ENCODE measurements at places on chromosomes 3 and 15. TPM values are rescaled to one million over a fixed set of nuclear protein-coding genes. Genes with fewer than 3 reads are reported as not detected.

DNA sequence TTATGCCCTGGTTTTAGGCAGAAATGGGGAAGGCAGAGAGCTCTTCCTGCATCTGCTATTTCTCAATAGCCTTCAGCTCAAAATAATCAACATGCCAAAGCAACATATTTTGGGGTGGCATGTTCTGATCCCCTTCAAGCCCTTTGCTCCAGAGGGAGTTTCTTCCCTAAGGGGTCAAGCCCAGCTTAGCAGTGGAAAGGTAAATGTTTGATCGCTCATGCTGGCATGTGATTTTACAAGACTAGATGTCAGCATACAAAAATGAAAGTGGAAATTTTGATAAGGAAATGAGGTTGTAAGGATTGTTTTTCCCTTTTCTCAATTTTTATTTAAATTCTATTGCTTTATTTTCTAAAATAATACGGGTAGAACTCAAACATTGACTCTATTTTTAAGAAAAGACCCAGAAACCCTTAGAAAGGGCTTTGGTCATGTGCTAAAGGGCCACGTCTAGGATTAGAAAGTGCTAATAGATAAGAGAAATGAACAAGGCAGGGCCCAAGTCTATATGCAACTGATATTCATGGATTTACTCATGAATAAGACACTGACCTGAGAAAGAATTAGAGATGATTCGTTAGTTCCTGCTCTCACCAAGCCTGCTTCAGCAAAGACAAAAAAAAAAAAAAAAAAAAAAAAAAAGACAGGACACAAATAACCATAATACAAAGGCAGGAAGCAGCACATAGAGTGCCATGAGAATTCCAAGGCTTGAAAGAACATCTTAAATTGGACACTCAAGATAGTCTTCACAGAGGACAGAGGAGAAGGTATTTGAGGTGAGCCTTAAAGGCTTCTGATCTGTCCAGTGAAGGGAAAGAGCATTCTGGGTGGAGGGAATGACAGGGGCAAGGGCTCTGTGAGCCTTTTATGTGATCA is 55.0 kb upstream of the NR2E3 start:
- no peak overlapping the region for H3K27ac ChIP-seq
- H3K4me1 ChIP-seq: no peaks in the 10 kb centered on the region
- H3K36me3 ChIP-seq: peaks cover 2% of the 10 kb centered on the region
- H3K27me3 ChIP-seq: peaks cover 19% of the 10 kb centered on the region

DNA sequence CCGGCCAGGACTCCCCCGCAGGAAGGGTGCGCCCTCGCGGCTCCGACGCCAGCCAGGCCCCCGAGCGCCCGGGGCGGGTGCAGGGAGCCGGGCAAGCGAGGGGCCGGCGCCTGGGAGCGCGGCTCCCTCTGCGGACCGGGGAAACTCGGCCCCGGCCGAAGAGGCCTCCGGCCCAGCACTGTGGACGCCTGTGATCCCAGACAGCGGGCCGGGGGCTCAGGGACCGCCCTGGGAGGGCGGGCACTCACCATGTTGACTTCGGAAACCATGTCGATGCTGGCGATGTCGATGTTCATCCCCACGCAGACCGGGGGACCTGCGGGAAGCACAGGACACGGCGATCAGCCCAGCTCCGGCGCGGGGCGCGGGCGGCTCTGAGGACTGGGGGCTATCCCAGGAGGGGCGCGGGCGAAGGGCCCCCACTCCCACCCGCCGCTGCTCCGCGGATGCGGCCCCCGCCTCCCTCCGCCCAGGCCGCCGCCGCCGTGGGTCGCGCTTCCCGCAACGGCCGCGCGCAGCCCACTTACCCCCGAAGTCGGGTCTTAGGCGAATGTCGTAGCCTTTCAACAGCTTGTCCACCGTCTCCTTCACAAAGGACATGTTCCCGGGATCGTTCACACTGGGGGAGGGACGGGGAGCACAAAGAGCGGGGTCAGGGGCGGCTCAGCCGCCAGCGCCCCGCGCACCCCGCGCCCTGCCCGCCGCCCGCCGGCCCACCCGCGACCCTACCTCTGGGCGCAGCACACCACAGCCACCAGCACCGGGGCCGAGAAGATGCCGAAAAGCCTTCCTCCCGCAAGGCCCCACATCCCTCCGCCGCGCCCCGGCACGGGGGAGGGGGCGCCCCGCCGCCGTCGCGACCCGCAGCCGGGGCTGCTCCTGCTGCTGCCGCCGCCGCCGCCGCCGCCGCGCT is at the start of gene GABRB3:
Gene GABRB3 (minus strand): TSS at position 913 of the 913 bp plus-strand sequence.
- H3K4me1 ChIP-seq: no peaks in the 10 kb centered on the region
- peaks cover 30% of the 10 kb centered on the region for H3K27me3 ChIP-seq
- H3K4me3 ChIP-seq: peak within 1 kb of the TSS; percentile 10
- H3K36me3 ChIP-seq: no peaks in the 10 kb centered on the region
- no peak within 1 kb of the TSS for H3K27ac ChIP-seq

DNA sequence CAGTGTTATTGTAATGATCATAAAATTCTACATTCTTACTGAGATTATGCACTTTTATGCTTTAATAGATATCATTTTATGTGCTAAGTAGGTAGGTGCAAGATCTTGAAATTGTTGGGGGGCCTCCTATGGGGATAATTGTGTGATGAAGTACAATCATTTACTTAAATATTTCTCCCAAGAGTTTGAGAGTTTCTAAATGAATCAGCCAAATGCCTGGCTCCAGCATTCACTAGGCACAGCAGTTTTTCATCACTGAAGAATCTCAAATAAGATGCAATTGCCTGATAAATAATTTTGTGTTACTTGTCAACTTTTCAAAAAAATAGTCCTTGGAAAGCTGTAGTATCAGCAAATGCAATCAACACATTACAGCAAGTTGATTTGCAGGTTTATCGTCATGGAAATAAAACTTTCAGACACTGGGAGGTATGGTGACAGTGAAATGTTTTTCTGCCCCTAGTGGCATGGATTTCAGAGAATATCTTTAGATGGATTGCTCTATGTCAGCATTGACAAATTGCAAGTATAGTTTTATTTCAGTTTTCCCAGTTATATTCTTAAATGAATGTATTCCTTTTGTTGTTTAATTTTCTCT is 167.1 kb downstream of the NEK11 start:
- H3K4me1 ChIP-seq: no peaks in the 10 kb centered on the region
- no peak for DNase-seq

- H3K27ac ChIP-seq: no peak overlapping the region
- no peaks in the 10 kb centered on the region for H3K4me1 ChIP-seq
- H3K27me3 ChIP-seq: peaks cover 48% of the 10 kb centered on the region
- no peaks in the 10 kb centered on the region for H3K36me3 ChIP-seq
These were observed 45.3 kb upstream of the LHFPL4 start for GRCh38 chr3:9598783-9599387.

GRCh38 chr15:80121546-80121945 is 31.3 kb upstream of the FAH start:
- no peak overlapping the region for H3K27ac ChIP-seq
- DNase-seq: no peak
- no peak overlapping the region for H3K4me3 ChIP-seq
- H3K4me1 ChIP-seq: peaks cover 5% of the 10 kb centered on the region
- H3K36me3 ChIP-seq: peaks cover 3% of the 10 kb centered on the region

GRCh38 chr3:35602395-35602936 is 36.9 kb upstream of the ARPP21 start:
- DNase-seq: no peak
- no peaks in the 10 kb centered on the region for H3K27me3 ChIP-seq
- H3K4me1 ChIP-seq: no peaks in the 10 kb centered on the region

- H3K27me3 ChIP-seq: peaks cover 27% of the 10 kb centered on the region
- H3K4me3 ChIP-seq: no peak overlapping the region
- H3K4me1 ChIP-seq: peaks cover 5% of the 10 kb centered on the region
- no peak overlapping the region for H3K27ac ChIP-seq
These were observed 544.1 kb upstream of the MDFIC2 start for GRCh38 chr3:70856414-70857162.

- H3K36me3 ChIP-seq: no peaks in the 10 kb centered on the region
- H3K4me1 ChIP-seq: no peaks in the 10 kb centered on the region
- no peak for DNase-seq
- no peak overlapping the region for H3K27ac ChIP-seq
- no peak overlapping the region for H3K4me3 ChIP-seq
These were observed 666.8 kb upstream of the ARPP21 start for GRCh38 chr3:34972481-34972880.

DNA sequence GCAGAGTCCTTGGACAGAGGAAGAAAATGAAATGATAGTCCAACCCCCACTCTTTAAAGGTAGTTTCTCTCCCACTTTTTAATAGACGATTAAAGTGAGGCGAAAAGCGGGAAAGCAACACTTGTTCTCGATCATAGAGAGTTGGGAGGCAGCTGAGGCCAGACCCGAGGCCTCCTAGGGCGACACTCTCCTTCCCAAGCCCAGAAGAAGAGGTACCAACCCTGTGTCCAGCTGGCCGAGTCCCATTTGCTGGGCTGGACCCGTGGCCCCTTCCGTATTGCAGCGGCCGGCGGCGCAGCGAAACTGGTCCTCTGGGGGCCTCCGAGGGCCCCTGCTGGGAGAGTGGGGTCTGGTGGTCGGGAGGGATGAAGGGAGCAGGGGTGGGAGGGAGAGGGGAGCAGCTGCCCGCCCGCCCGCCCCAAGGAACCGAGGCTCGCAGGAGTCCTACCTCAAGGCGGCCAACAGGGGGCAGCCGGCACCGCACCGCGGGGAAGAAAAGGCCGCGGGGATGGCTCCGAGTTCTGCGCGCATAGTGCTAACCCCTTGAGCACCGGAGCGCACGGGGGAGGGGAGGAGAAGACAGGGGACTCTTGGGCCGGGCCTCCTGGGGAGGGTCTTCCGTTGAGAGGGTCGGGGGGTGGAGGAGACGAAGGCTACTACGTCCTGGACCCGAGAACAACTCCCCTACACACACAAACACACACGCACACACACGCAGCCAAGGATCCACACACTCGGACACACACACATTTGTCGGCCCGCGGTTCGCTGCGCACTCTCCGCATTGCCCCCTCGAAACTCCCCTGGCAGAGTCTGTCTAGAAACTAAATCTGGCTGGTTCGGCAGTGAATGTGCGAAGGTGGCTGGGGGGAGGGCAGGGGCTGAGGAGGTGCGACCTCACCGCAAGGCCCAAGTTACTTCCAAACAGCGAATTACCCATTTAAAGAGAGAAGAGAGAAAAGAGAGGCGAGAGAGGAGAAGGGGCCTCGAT is 2.0 kb downstream of the WNT5A start:
- no peak for DNase-seq
- H3K4me1 ChIP-seq: peaks cover 10% of the 10 kb centered on the region
- peaks cover 6% of the 10 kb centered on the region for H3K36me3 ChIP-seq
- H3K27ac ChIP-seq: no peak overlapping the region
- H3K4me3 ChIP-seq: peak overlapping the region; percentile 13
- H3K27me3 ChIP-seq: peaks cover 70% of the 10 kb centered on the region

DNA sequence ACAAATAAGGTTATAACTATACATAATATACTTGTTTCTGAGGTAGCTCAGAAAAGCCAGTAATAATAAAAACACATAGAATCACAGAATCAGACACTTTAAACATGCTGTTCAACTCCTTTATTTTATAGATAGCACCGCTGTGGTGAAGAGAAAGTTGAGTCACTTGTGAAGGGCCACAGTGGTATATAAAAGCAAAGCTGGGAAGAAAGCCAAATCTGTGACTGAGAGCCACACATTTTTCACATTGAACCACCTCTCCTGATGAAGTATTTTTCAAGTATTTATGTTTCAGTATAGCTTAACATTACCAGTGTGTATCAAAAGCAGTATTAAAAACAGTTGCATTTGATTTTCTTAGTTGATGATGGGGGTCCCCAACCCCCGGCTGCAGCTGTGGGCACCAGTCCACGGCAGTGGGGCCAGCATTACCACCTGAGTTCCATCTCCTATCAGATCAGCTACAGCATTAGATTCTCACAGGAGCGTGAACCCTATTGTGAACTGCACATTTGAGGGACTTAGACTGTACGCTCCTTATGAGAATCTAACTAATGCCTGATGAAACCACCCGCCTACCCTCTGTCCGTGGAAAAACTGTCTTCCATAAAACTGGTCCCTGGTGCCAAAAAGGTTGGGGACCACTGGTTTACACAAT is 46.2 kb downstream of the TBL1XR1 start:
- H3K4me1 ChIP-seq: peaks cover 40% of the 10 kb centered on the region
- no peak for DNase-seq
- H3K27me3 ChIP-seq: no peaks in the 10 kb centered on the region

DNA sequence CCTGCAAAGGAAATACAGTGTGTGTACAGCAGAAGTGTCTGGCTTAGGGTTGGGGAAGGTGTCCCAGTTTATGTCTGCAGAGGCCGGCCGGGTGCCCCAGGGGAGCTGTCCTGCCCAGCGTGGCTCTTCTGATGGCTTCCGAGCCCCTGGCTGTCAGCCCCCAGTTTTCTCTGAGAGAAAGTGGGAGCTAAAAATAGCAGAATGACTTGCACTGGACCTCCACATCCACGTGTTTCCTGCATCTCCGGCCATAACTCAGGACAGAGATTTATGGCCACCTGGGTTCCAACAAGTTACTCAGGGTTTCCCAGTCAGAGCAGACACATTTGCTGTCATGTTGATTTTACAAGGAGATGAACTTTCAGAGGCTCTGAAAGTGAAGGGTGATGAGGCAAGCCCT is 192.0 kb downstream of the ATP10A start:
- no peak overlapping the region for H3K4me3 ChIP-seq
- peaks cover 35% of the 10 kb centered on the region for H3K27me3 ChIP-seq
- DNase-seq: no peak

- H3K27ac ChIP-seq: no peak overlapping the region
- H3K4me1 ChIP-seq: peaks cover 22% of the 10 kb centered on the region
- H3K36me3 ChIP-seq: peaks cover 3% of the 10 kb centered on the region
- no peaks in the 10 kb centered on the region for H3K27me3 ChIP-seq
- no peak for DNase-seq
These were observed 34.3 kb upstream of the TRAK1 start for GRCh38 chr3:42056840-42057239.

DNA sequence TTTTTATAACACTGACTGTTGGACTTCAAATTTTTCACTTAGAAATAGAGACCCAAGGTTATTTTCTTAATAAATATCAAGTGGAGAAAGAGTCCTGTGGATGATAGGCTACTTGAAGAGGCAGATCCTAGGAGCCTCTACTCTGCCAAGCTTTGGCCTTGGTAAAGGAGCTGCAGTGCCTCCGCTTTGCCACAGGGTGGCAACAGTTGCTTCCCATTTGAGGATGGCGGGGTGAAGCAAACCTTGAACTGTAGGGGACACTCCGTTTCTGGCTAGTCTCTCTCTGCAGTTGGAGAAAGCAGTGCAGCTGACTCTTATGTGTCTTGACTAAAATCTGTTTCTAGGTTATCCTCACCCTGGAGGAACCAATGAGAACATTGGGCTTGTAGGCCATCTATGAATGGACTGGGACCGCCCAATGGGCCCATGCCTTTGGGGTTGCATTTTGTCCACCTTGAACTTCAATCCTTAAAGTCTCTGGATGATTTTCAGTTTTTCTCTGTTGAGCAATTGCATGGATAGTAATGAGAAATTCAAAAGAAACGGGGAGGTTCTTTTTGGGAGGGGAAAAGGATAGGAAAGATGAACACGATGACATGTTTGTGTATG is 9.8 kb downstream of the SCG5 start:
- H3K4me3 ChIP-seq: no peak overlapping the region
- no peak for DNase-seq
- peak overlapping the region; percentile 19 for H3K27ac ChIP-seq

GRCh38 chr3:9627901-9628633 is 21.2 kb upstream of the MTMR14 start:
- H3K36me3 ChIP-seq: peaks cover 2% of the 10 kb centered on the region

The ADAMTS9 gene
- not detected for total RNA-seq

The DTWD1 gene
- total RNA-seq: 12.2 TPM

The ITIH1 gene
- total RNA-seq: not detected

The IMPG2 gene
- 0.47 TPM for total RNA-seq

The GABRB3 gene
- total RNA-seq: not detected

Measured in T-helper 17 cell (primary cell).